ENCODE measurements at places on chromosomes 6 and 20. TPM values are rescaled to one million over a fixed set of nuclear protein-coding genes. Genes with fewer than 3 reads are reported as not detected.

The SCAND1 gene
- total RNA-seq, result 87.6 TPM

The GNAS-AS1 gene
- total RNA-seq, result 1.3 TPM

The MRAP2 gene
- total RNA-seq, result 2.7 TPM

The OTOR gene
- total RNA-seq, result not detected

The RCAN2 gene
- total RNA-seq, result 23.1 TPM

The HRH3 gene
- not detected for total RNA-seq

DNA sequence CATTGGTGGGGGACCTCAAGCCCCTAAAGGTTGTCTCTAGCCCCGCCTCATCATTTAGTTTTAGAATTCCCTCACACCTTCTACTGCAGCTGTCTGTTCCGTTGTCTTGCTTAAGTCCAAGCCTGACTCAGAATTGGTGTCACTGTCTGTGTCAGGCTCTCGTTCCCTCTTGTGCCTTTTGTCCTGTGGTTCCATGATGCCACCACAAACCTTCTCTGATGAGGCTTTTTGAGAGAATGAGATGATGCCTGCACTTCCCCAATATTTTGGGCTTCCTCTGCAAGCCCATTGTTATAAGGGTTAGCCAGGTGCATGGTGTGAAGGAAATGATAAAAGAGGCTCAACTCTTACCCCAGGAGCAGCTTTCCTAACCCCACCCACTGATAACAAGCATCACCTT lies 8.1 kb upstream of the AKIRIN2 start:
- DNase-seq, result no peak

DNA sequence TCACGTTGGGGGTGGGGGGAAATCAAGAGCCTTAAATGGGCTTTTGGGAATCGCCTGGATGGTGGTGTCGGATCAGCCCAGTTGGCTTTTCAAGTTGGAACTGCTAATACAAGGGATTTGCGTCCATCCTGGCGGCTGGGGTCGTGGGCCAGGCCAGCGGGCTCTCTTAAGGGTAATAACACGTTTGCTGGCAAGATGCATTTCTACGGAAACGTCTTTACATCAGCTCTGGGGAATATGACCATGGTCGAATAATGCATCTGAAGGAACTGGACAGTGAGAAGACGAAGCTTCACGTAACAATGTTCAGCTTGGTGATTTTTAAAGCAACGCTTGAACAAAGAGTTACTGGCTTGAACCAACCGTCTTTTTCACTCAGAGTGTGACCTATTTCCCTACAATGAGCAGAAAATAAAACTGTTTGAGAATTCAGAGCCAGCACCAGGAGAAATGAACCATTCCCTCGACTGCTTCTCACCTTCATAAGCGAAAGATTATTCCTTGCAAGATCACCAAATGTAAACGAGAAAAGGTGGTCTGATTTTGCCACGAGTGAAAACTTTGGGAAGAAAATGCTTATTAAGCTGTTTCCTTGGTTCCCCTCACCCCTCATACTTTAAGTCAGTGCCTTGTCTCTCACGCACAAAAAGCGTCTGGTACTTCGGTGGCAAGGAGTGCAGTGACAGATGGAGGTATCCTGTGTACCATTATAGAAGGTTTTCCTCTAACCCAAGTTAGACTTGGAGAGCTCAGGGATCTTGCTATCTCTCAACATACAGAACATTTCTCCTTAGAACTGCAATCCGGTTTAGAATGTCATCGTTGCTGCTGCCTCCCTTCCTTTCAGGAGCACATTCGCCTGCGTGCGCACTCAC lies 1.4 kb upstream of the MARCKS start:
- peak; percentile 59 for DNase-seq

GRCh38 chr6:35810971-35811698 lies 6.0 kb downstream of the LHFPL5 start:
- DNase-seq, result no peak

DNA sequence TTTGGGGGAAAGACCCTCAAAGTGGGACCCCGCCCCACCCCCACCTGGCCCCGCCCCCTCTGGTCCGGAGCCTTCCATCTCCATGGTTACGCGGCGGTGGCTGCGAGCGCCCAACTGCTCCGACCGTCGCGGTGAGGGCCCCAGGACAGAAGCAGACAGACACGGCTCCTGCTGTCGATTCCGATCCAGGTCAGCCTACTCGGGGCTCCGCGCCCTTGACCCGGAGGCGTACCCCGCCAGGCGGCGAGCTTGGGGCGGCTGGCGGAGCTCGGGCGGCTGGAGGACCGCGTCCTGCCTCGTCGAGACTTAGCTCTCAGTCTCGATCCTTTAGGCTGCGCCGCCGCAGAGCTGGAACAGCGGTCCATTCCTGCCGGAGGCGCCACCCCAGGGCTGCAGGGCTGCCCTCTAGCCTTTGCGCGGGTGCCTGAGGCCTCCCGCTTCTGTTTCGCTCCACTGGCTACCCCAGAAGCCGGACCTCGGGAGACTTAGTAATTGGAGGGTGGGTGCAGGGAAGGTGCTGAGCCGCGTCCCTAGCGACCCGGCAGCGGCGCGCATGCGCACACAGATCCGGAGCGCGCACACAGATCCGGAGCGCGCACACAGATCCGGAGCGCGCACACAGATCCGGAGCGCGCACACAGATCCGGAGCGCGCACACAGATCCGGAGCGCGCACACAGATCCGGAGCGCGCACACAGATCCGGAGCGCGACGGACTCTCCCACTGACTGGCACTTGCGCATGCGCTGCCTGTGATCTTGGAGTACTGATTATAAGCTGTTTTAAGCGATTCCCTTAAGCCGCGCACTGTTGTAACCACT lies at the start of gene CFAP206:
TSS of gene CFAP206 (plus strand) at position 72 of the 820 bp plus-strand sequence. CDS start 1,868 bp downstream, outside the sequence.
- peak; percentile 77 for DNase-seq

DNA sequence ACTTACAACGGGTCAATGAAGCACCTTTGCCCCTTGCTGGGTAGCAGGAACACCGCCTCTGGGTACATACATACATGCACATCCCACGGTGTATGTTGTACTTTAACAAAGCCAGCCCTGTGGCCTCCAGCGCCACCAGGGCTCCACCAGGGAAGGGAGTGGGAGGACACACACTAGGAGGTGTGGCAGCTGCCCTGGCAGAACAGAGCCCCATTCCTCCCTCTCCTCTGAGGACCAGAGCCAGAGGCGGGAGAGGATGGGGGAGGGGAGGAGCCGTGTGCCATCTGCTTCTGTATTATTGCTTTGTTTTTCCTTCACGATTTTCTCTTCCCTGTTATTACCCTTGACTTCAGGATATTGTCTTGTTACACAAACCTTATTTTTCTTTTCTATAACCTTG lies 105.8 kb upstream of the TRAF3IP2 start:
- no peak for DNase-seq

- no peak for DNase-seq
Observed at GRCh38 chr20:62678553-62678952, 30.1 kb upstream of the NTSR1 start.

DNA sequence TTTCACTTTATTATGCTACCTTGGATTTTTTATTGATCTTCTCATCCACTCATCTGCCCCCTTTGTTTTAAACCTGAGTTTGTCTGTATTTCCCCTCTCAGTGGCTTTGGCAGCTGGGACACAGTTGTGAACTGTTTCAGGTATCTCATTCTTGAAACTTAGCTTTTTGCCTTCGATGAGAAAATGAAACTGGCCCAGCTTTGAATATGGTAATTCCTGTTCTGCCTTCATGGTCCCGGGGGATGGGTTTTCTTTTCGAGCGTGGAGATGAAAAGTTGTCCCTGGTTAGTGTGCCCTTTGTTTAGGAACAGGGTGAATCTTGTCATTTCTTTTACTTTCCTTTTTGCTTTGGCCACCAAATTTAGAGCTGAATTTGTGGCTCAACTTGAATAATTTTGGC lies 25.6 kb downstream of the DHX35 start:
- DNase-seq, result no peak

DNA sequence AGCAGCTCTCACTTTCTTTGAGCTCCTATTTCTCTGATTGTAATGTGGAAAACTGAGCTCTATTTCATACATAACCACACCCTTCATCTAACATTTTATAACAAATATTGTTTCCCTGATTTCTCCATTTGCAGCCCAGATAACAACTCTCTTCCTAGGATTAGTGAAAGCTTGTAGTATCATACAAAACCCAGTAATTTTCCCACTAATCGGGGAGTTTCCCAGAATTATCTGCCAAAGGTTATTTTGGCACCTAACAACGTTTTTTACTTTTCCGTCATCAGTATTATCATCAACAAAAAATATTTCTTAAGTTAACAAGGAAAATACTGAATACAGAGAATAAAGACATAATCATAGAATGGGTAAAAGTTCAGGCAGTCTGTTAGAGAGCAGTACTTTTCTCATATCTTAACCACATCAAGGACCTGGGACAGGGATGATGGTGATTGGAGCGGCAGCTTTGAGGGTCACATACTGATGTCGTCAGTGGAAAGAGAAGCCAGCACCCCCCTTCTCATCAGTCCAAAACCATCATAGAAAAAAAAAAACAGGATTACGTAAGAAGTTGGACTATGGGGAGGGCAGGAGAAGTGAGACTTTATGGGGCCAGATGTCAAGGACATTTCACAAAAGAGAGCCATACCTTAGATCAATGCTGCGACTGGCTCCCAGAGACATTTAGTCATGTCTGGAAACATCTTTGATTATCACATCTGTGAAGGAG lies 166.1 kb upstream of the TNFAIP3 start:
- DNase-seq, result no peak

- no peak for DNase-seq
Observed at GRCh38 chr6:151482290-151482689, 11.5 kb upstream of the CCDC170 start.

GRCh38 chr6:161630674-161631073 lies 356.8 kb upstream of the AGPAT4 start:
- DNase-seq, result no peak

DNA sequence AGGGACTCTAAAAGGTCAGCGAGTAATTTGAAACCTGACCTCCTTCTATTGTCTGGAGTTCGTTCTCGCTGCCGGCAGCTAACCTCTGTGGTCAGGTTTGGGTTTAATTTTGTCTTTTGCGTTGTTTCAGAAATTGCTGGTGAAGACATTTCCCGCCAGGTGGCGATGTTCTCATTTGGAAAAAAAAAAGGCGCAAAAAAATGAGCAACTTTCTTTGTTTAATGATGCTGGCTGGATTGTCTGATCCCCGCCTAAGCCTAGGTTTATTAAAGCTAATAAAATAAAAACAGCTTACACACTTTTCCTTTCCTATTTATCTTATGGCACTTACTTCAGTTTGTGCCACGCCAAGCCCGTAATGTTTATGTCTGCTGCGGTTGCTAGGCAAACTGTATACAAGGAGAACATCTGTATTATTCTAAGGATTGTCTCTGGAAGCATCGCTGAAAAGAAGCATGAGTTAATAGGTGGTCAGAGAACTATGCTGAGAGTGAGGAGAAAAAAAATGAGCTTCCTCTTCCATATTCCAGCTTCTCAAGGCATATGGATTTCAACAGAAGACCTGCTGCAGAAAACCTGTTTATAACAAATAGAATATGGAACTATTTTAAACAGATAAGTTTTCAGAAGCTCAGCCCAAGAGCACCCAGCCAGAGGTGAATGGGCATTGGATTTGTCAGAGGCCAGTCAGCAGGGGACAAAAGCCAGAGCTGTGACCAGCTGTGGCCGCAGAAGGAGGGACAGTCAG lies 205.7 kb downstream of the DOK5 start:
- DNase-seq, result no peak

DNA sequence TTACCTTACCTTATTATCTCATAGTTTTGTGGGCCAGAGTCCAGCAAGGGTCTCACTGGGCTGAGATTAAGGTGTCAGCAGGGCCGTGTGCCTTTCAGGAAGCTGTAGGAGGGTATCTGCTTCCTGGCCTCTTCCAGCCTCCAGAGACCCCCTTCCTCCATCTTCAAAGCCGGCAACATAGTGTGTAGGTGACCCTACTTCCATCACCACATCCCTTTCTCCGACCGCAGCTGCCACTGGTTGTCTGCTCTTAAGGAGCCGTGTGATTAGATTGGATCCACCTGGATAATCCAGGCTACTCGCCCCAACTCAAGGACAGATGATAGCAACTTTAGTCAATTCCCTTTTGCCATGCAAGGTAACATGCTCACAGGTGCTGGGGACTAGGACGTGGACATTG lies 91.2 kb downstream of the JPH2 start:
- no peak for DNase-seq

- DNase-seq, result peak; percentile 30
Observed at GRCh38 chr6:168285456-168285855, 34.1 kb downstream of the DACT2 start.

GRCh38 chr6:16712255-16712930 lies 48.9 kb downstream of the ATXN1 start:
- no peak for DNase-seq

DNA sequence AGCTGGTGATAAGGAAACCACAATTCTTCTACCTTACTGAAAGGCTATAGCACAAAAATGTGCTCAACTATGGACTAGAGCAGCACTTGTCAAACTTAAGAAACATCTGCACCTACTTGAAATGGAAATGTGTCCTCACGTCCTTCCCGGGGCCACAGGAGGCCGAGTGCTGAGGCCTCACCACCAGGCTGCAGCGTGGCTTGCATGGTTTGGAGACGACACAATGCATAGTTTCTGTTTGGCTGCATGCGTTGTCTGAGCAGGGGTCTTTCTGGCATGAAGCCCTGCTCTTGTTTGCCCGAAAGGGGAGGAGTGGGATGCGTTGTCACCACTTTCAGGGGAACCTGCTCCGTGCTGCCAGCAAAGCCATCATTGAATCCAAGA lies 228.8 kb downstream of the TTLL2 start:
- DNase-seq, result no peak

- no peak for DNase-seq
Observed at GRCh38 chr6:5286780-5287179, 25.5 kb downstream of the FARS2 start.

DNA sequence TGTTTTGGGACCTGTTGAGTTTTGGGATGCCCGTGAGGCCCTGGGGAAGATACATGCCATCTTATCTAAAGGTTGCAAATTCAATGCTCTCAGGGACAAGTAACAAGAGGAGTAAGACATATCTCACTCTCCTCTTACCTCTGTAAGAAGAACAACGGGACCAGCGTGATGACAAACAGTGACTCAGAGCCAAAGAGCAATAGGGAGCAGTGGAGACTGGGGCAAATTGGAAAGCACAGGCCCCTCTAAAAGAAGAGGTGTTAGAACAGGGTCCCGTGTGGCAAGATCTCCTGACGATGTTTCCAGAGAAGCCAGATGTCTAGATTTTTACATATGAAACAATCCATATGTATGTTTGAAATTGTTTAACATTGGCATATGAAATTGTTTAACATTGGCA lies 11.6 kb downstream of the TP53RK start:
- no peak for DNase-seq

- DNase-seq, result no peak
Observed at GRCh38 chr20:54320148-54320607, 112.3 kb downstream of the PFDN4 start.

GRCh38 chr6:115747719-115748118 lies 313.0 kb downstream of the FRK start:
- DNase-seq, result no peak

DNA sequence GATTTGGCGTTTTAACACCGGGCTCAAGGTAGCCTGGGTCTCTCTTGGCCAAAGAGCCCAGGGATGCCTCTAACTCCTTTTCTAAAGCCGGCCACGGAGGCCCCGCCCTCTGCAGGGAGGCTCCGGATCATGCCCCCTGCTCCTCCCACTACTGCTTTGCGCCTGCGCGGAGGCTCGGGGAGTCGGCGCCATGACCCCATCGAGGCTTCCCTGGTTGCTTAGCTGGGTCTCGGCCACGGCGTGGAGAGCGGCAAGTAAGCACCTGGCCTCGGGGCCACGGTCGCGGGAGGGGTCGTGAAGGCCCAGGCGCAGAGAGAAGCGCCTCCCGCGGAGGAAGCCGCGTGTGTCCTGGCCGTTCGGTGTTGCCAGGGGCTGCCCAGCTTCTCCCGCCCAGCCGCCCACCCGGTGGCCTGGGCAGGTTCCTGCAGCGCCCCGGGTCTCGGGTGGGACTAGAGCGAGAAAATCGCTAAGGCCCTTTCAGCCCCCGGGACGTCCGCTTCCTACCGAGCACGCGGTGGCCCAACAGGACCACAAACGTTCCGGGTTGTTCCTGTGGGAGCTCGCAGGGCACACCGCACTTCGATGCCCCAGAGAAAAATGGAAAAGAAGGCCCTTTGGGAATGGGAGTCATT lies at the start of gene SDHAF4:
TSS of gene SDHAF4 (plus strand) at position 180 of the 632 bp plus-strand sequence. CDS start at position 191, 11 bp downstream.
- peak; percentile 94 for DNase-seq
